NCI-H1417 (cell line): ENCODE measurements at places on chromosomes 2 and 18.

- DNase-seq: no peak
These were observed 468.7 kb upstream of the CDH7 start for GRCh38 chr18:65282096-65282495.

GRCh38 chr18:28132084-28132483, 44.8 kb downstream of the CDH2 start:
- DNase-seq: no peak

GRCh38 chr18:6363216-6363615, 51.5 kb downstream of the L3MBTL4 start:
- DNase-seq: no peak

DNA sequence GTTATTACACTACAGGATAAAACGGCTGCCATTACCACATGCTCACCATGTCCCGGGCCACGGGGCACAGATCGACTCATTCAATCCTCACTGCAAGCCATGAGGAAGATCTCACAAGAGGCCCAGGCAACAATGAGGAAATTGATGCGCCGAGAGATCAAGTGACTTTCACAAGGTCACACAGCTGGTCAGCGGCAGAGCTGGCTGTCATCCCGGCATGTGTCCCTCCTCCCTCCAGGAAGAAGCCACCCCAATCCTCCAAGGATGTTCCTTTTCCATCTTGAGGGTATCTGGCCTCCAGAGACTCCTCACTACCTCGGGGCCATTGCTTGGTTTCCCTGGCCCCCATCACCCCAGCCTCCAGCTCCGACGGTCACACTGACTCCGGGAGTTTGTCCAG, 65.3 kb upstream of the GLI2 start:
- DNase-seq: no peak

- no peak for DNase-seq
These were observed 956.3 kb upstream of the SLC39A10 start for GRCh38 chr2:194700726-194701125.
